ENCODE measurements at places on chromosomes 6 and 20.
A peak's percentile ranks its signal among the peaks of the same experiment; 100 is the strongest.

- peak; percentile 75 for DNase-seq
Observed at GRCh38 chr6:31829633-31830283, 2.2 kb downstream of the HSPA1B start.

- DNase-seq: no peak
Observed at GRCh38 chr6:9481292-9482029, 933.4 kb downstream of the TFAP2A start.

DNA sequence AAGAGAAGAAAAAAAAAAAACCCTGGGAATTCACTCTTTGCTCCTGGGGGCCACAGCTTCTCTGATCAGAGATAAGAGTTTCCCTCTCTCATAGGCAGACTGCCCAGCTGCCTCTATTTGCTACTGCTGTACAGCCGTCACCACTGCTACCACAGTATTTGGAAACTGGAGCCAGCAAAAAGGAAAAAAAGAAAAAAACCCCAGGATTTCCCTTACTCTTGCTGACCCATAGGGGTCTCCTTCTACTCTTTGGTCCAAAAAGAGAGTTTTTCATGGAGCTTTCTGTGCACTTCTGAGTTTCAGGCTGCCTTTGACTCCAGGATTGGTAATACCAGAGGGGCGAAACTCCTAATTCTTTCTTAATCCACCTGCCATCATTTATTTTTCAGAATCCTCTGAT lies 89.7 kb downstream of the MDGA1 start:
- DNase-seq: no peak

GRCh38 chr6:150680510-150680909 lies 80.8 kb downstream of the PLEKHG1 start:
- DNase-seq: no peak

DNA sequence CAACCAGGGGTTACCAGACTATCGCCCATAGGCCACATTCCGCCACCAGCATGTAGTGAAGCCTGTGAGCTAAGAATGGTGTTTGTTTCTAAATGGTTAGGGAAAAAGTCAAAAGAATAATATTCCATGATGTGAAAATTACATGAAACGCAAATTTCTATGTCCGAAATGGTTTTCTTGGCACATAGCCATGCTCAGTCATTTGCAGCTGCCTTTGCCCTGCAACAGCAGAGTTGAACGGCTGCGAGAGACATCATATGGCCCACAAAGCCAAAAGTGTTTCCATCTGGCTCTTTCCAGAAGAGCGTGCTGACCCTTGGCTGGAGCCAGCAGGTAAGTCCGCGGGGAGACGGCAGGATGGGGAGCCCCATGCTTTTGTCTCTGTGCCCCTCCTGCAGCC lies 60.7 kb downstream of the FAM120B start:
- no peak for DNase-seq

DNA sequence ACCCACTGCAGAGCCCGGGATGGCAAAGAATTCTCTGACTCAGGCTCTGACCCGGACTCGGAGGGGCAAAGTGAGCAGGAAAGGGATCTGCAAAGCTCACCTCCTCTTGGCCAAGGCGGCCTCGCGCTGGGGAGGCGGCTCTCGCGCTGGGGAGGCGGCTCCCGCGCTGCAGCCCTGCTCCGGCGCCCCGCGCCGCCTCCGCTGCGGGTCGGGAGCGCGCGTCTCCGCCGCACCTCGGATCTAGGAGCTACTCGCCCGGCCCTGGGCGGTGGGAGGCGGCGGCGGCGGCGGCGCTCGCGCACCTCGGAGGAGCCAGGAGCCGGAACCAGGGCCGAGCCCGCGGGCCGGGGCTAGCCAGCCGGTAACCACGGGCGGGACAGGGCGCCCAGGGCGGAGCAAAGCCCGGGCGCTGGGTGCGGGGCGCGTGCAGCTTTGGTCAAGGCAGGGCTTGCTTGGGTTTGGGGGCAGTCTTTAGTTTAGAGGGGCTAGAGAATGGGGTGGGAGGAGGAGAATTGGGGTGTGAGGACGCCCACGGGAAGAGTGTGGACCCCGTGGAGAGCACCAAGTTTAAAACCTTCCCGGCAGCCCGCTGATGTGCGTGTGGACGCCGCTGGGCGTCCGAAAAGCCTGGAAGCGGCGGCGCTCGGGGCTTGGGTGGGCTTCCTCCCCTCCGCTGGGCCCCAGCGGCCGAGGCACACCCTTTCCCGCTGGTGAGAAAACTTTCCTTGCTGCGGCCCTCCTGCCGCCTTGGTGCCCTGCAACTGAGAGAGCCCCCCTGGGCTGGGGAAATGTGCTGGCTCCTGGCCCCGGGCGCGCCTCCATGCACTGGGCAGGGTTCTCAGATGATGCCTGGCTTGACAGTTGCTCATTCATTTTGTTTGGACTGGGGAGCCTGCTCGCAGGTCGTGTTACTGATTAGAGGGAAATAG lies at the start of gene MRAP2:
TSS of gene MRAP2 (plus strand) at position 250 of the 929 bp plus-strand sequence. CDS start 21,547 bp downstream, outside the sequence.
- no peak for DNase-seq

DNA sequence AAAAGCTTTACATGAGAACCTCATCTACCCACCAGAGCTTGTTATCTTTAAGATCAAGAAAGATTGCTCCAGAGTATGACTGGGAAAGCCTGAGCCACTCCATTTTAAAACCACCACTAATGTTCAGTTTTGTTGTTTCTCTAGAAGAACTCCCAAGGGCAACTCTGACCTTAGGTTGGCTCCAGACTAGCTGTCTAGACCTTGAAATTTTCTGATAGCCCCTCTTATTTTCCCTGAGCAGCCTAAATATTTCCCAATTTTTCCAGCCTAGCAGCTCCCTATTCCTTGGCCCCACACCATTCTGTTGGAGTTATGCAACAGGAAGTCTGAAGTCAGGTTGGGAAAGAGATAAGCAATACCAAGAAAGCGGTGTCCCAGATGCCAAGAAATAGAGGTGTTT lies 84.6 kb upstream of the TCF21 start:
- DNase-seq: no peak

GRCh38 chr6:36488221-36488620 lies 45.4 kb downstream of the KCTD20 start:
- DNase-seq: no peak

DNA sequence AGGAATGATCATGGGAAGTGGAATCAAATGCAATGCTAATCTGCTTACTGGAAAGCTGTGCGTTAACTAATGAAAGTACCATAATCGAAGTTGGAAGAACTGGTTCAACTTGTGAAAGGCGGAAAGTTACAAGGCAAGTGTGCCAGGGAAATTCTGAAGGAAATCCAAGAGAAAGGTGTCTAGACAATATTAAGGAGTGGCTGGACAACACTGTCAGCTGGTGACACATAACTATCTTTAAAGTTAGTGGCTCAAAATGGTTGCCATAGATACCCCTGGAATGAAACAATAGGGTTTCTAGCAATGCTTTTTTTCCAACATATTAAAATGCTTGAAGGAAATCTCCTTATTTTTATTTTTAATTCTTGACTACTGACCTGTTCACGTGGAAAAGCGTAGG lies 90.4 kb downstream of the BMP2 start:
- DNase-seq: no peak

- no peak for DNase-seq
Observed at GRCh38 chr6:109865968-109866367, 112.1 kb upstream of the GPR6 start.

DNA sequence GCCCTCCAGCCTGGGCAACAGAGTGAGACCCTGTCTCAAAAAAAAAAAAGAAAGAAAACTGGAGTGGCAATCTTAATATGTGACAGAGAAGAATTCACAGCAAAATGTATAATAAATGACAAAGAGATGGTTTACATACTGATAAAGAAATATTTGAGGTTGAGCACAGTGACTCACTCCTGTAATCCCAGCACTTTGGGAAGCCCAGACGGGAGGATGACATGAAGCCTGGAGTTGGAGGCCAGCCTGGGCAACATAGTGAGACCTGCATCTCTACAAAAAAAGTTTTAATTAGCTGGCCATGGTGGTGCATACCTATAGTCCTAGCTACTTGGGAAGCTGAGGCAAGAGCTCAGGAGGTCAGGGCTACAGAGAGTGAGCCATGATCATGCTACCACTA lies 12.4 kb upstream of the DEFB118 start:
- DNase-seq: no peak

DNA sequence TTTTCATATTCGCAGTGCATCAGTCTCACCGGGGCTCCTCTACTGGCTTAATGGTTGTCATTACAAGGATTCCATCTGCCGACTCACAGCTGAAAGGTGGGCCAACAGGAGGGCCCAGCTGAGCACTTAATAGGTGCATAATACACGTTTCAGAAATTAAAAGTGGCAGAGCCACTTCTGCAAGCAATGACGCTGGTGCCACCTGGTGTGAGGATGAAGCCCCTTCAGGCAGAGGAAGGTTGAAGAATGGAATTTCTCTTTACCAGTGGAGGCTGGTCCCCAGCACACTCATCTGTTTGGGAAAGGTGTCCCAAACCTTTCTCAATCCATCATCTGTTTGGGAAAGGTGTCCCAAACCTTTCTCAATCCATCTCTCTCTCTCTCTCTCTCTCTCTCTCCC lies 8.2 kb upstream of the STMND1 start:
- no peak for DNase-seq

- no peak for DNase-seq
Observed at GRCh38 chr6:31495580-31495979, 2.4 kb upstream of the MICB start.

DNA sequence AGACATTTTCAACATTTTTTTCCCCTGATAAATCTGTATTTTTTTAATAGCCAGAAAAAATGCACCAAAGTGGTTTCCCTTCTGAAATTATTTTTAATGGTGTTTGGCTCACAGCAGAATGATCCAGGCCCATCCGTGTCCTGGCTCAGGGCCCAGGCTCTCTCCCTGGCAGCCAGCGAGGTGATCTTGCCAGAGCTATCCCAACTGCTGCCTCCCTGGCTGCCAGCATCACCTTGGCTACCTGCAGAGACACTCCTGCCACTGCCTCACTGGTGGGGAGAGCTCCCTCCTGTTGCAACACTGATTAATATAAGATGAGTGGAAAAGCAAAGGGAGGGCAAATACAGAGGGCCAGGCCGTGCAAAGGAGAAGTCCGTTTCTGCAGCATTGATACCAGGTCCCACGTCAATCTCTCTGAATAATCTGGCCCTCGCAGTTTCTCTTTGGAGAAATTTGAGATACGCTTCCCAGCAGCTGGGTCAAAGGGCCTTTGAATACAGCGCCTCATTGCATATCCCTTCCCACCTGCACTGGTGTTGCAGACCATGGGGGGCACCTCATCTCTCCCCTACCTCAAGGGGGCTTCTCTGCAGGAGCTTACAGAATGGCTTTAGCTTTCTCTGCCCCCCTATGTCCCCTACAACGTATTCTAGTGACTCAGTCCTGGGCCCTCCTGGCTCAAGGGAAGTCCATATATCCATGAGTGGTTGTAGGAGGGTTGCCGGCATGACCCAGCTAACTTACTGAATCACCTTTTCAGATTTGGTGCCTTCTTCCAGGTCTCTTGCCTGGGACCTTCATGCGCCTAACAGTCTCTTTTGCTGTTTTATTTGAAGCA lies 12.8 kb upstream of the DSTN start:
- DNase-seq: no peak

DNA sequence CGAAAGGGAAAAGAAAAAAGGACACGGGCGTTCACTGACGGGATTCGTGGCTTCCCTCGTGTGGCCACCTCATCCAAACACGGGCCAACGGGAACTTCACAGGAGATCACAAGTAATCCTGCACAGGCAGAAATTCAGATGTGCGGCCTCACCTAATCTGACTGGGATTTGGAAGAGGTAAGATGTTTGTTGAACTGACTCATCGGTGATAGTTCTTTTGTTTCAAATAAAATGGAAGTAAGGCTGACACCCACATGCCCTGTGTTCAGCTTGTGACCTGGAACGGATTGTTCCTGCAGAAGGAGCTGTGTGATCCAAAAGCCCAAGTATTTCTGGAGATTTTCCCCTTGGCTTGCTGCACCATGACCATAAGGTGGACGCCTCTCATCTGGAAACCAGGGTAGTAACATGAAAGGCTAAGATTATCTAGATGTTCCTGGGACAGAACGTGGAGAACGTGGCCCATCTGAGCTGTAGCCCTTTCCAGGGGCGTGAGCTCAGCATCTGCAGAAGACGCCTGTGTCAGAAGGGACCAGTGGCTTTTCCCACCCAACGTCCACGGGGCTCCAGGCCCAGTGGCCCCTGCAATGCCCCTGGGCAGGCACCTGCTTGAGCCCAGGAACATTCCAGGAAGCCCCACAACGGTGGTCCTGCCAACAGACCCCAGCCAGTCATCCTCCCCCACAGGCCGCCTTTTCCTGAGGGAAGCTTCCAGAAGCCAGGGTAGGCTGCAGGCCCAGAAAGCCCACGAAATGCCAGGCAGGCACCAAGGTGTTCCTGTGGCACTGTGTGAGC lies 39.7 kb downstream of the DLL1 start:
- no peak for DNase-seq

- no peak for DNase-seq
Observed at GRCh38 chr20:10665791-10666190, 8.0 kb downstream of the JAG1 start.

DNA sequence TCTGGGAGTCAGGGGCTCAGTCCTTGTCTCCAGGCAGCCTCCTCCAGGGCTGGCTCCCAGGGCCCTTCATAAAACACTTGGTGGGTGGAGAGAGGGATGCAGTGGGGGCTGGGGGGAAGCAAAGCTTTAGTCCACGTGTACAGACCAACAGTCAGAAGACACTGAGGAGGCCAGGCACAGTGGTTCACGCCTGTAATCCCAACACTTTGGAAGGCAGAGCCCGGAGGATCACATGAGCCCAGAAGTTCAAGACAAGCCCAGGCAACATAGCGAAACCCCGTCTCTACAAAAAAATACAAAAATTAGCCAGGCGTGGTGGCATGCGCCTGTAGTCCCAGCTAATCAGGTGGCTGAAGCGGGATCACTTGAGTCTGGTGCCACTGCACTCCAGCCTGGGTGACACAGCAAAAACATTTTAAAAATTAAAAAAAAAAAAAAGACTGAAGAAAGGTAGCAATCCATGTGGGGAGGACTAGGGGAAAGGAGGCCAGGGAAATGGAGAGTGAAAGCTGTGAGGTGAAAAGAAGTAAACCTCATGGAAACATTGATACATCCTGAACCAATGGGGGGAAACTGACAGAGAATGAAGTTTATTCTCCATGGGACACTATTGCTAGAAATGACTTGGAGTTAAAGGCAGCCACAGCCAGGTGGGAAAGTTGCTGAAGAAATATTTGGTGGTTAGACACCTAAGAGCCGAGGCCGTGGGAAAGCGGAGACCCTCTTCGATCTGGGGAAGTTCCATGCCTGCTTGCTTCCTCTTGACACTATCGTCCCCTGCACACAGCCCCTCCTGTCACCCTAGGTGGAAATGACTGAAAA lies 35.4 kb downstream of the PIM1 start:
- no peak for DNase-seq
